NCI-H187 (cell line): ENCODE measurements at places on chromosomes 6 and 20.

DNA sequence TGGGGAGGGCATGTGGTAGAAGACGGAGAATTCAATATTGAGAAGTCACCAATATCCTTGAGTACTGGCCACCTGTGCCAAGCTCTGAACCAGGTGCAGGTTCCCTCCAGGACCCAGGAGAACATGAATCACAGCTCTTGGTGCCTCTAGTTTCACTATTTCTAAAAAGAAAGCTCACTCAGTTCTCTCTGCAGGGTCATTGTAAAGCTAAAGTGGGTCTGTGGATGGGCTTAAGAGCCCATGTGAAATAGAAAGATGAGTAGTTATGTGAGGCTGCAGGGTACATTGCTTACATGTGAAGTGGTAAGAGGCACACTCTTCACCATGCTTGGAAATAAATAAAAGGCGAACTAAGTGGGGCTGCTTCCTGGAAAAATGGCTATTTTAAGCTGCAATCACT lies 43.6 kb downstream of the ZNF831 start:
- DNase-seq, result no peak

DNA sequence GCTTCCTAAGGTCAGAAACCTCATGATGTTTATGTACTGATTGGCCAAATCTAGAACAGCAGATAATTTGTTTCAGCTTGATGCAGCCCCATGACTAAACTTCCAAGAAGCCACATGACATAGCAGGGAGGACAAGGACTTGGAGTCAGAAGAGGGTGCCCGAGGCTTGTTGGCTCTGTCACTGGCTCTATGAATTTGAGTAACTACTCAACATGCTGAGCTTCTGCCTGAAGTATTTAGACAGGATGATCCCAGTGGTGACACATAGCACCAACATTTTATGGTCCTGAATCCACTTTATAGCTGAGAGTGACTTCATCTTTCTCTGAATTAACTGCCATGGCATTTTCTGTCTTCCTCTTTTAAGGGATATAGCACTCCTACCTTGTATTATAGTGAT lies 13.5 kb upstream of the TBX18 start:
- DNase-seq, result no peak

DNA sequence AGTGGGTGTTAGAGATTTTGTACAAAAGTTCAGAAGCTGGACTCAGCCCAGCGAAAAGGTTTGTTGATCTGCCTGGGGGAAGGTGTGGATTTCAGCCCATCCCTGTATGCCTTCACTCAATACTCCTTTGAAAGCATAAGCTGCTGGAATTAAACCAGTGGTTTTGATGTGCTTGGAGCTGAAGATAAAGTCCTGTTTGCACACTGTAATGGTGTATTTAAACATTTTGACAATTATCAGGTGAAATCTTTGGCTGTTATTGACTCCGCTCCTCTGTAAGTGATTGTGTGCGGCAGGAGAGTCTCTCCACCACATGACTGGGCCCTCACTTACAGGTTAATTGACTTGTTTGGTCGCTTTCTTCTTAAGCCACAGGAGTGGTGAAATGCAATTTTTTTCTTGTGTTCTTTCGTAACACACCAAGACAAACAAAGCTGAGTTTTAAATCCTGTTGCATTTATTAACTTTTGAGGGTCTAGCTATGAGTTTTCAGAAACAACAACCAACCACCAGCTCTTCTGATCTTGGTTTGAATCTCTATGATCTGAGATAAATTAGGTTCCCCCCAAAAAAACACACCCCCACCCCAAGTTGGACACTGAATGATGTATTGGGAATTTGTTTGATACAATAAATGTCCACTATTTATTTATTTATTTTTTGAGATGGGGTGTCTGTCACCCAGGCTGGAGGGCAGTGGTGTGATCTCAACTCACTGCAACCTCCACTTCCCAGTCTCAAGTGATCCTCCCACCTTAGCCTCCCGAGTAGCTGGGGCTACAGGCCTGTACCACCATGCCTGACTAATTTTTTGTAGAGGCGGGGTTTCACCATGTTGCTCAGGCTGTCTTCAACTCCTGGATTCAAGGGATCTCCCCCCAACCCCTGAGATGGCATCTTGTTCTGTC lies 46.3 kb upstream of the NCOA3 start:
- no peak for DNase-seq

DNA sequence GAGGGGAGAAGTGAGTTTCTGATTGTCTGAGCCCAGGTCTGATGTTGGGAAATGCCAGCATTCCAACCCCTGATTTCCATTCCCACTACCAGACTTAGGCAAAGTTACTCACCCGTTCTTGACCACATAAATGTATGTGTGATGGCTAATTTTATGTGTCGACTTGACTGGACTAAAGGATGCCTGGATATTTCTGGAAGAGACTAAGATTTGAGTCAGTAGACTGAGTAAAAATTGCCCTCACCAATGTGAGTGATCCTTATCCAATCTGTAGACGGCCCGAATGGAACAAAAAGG lies 95.8 kb upstream of the TAB2 start:
- DNase-seq, result no peak

DNA sequence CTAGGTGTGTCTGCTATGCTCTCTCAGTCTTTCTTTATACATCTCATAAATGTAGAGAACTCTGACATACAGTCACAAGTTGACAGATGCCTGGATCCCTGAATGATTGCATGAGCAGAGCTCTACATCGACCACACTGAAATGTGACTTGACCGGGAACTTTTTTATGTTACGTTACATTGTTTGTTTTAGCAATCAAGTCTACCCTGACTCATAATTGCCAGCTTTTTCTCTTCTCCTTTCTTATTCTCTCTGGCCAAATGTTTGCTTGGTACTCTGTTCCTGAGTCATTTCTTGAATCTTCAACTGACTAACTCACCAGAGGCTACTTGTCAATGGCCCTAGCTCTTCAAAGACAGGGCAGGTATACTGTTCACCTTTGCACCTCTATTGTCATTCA lies 213.6 kb upstream of the DTNBP1 start:
- no peak for DNase-seq

DNA sequence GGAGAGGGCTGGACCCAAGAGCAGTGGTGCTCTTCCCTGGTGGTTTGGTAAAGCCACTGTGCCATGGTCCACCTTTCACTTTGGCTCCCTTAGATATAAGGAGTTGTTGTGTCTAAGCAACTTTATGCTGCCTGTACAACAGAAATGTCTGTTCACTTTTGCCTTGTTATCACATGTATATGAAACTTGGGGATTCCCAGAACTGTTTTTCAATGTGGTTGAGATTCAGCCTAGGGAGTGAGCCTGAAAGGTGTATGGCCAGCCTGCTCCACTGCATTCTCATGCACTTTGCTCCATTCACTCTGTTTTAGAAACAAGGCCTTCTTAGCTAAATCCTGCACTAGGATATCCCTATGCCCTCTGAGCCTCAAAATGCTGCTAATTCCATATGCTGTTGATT lies 234.5 kb upstream of the THEMIS start:
- DNase-seq, result no peak

- DNase-seq, result no peak
Measured at GRCh38 chr20:39939241-39939865, 749.7 kb downstream of the MAFB start.

DNA sequence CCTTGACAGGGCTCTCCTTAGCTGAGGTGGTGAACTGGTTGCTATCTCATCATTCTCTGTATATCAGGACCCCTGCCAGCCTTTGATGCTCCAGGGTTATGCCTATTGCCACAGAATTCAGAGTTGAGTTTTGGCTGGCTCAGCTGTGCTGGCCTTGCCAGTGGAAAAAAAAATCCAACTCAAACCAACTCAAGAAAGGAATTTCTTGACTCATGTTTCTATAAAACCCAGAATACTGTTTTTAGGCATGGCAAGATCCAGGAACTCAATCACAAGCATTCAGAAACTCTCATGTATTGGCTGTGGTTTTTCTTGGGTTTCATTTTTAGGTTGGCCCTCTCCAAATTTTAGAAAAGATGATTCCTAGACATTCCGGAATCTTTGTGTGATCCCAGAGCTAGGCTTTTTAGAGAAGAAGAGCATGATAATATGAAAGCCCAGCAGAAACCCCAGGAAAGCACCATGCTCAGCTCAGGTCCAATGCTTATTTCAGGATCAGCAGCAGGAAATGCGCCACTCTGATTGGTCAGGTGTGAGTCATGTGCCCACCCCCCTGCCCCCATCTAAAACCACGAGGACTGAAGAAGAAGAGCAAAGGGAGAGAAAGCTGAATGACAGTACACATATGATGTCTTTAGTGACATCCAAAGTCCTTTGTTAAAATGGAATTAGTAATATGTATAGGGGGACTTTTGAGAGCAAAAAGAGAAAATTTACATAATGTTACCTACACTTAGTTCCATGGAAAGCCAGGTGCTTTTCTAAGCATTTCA lies 122.9 kb downstream of the RNF144B start:
- DNase-seq, result no peak

GRCh38 chr20:32960222-32960518 lies 44.1 kb downstream of the SUN5 start:
- DNase-seq, result no peak

- no peak for DNase-seq
Measured at GRCh38 chr6:120608826-120609225, 725.5 kb downstream of the TBC1D32 start.

DNA sequence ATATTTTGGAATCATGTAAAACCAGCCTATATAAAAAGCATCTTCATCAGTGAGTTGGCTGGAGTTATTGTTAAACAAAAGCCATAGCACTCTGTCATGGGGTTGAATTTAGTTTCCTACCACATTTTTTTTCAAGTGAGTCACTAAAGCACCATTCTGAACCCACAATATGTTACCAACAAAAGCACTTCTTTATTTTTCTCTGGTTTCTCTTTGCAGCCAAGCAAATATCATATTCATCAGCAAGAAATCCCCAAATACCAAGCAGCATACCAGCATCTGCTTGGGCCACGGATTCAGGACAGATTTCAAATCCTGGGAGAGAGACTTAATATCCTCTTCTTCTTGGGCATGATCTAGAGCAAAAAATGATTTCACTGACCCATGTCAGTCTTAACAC lies 441.4 kb downstream of the BCKDHB start:
- DNase-seq, result no peak

DNA sequence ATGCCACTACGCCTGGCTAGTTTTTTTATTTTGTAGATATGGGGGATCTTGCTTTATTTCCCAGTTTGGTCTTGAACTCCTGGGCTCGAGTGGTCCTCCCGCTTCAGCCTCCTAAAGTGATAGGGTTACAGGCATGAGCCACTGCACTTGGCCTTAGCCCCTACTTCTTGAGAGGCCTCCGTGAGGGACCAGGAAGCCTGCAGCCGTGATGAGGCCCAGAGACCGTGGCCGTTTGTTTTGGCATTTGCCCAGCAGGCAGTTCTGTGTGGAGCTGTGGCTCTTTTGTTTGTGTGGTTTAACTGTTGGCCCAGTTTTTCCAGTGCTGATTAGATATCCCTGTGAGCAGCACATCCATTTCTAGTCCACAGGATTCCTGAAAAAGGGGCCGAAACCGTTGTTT lies 39.8 kb downstream of the SRSF3 start:
- no peak for DNase-seq
